Stimulated activated CD4-positive, alpha-beta T cell treated with anti-CD3 and anti-CD28 coated beads, Interleukin-2, amount 100 ng/mL, for 4 hours (primary cell): ENCODE measurements at places on chromosomes 13 and 19.
A peak's percentile ranks its signal among the peaks of the same experiment; 100 is the strongest.

- no peak for DNase-seq
Measured at GRCh38 chr19:4776436-4777211, 14.9 kb upstream of the FEM1A start.

GRCh38 chr13:76886005-76886291, 257 bp downstream of the KCTD12 start:
- peak; percentile 54 for DNase-seq

- no peak for DNase-seq
Measured at GRCh38 chr13:43339805-43340550, 316.6 kb downstream of the DNAJC15 start.

DNA sequence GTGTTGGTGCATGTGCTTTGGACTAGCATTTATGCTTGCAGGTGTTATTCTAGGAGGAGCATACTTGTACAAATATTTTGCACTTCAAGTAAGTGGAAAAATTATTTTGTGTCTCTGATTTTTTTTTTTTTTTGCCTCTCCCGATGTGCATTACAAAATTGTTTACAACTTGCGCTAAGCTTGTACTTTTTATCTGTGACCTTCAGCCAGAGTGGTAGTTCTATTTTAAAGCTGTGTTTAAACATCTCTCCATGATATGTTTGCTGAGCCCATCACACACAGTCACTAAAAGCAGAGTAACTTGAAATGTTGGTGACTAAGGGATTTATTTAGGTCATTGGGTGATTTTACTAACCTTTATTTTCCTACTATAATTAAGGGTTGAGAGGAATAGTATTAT, 20.8 kb downstream of the ITM2B start:
- DNase-seq, result no peak

- DNase-seq, result no peak
Measured at GRCh38 chr19:49290517-49290916, 34.5 kb downstream of the SLC6A16 start.

DNA sequence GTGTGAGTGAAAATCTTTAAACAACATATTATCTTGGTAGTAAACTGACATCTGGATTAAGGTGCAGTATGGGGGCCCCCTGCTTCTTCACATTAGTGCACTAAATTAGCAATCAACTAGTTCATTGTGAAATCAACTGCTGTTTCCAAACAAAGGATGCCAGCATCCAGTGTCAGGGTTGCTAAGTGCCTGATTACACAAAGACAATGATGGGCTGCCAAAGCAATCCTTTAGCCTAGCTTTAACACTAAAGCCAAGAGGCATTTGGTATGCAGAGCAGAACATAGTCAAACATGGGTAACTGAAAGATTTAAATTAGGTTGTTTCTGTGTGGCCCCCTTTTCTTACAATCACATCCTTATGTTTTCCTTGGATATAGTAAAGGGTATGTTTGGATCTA, 543.1 kb upstream of the SLITRK5 start:
- DNase-seq, result no peak

DNA sequence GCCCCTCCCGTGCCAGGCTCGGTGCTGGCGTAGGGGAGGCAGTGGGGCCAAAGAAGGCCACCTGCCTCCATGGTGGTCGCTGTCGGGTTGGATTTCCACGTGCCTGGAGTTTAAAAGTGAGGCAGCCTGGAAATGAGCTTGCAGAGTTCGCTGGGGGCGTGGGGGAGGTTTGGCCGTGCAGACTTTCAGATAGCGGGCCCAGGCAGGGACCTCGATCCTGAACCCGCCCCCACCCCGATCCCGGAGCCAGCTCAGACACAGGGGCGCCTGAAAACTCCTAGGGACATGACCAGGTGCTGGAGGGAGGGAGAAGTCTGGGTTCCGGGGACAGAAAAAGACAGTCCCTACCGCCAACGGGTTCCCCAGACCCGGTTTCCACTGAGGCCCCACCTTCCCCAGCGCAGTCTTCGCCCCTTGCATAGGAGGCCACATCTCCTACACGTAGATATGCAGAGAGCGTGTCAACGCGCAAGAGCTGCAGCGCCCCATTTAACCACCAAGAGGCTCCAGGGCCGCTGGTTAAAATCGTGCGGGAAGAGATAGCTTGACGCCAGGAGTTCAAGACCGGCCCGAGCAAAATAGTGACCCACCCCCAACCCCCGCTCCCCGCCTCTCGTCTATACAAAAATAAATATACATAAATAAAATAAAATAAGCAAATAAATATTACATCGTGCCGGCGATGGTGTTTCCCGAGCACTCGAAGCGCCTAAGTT, 8.5 kb downstream of the CCDC8 start:
- no peak for DNase-seq

DNA sequence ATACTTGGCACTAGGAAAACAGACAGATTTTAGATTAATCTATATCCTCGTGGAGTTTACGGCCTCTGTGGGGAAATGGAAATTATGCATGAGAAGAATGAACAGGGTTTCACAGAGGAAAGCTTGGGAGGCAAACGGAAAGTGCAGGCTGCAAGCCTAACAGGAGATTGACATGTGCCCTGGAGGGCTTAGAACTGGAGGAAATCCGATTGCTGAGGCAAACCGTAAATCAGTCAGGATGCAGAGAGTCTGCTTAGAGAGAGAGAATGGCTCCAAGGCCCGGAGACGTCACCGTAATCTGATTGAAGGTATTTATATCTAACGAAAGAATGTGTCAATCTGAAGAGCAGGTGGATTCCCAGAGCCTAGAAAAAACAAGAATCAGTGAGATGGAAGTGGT, 143.2 kb downstream of the KATNAL1 start:
- DNase-seq, result no peak

DNA sequence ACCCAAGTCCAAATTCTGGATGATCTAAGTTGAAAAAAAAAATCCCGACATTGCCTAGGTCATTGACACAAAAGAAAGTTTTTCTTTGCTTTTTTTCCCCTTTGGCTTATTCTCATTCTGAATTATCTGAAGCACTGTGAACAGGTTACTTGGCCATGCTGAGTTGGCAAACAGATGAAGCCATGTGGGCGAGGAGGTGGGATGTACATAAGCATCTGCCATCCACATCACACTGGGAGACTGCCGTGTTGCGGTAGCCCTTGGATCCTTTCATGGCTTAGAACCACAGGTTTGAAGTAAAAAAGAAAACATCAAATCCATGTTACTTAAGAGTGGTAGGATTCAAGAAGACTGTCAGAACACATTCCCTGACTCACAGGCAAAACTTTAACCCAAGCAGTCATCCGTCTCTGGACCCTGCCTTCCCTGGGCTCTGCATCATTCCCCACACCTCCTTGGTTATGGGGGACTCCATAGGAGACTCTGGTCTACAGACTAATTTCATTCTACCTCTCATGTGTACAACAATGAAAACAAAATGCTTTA, 242.5 kb upstream of the SERP2 start:
- no peak for DNase-seq

GRCh38 chr19:24029941-24030636, 56.9 kb upstream of the ZNF254 start:
- no peak for DNase-seq

- no peak for DNase-seq
Measured at GRCh38 chr13:102567857-102568256, 28.9 kb upstream of the TPP2 start.

- no peak for DNase-seq
Measured at GRCh38 chr13:29978211-29978610, 127.8 kb upstream of the UBL3 start.

- no peak for DNase-seq
Measured at GRCh38 chr13:89380101-89380500, 1708.9 kb downstream of the SLITRK5 start.
